ENCODE measurements at places on chromosomes 3 and 15.

GRCh38 chr15:60395276-60396011 is 2.3 kb downstream of the ANXA2 start:
- DNase-seq = no peak

DNA sequence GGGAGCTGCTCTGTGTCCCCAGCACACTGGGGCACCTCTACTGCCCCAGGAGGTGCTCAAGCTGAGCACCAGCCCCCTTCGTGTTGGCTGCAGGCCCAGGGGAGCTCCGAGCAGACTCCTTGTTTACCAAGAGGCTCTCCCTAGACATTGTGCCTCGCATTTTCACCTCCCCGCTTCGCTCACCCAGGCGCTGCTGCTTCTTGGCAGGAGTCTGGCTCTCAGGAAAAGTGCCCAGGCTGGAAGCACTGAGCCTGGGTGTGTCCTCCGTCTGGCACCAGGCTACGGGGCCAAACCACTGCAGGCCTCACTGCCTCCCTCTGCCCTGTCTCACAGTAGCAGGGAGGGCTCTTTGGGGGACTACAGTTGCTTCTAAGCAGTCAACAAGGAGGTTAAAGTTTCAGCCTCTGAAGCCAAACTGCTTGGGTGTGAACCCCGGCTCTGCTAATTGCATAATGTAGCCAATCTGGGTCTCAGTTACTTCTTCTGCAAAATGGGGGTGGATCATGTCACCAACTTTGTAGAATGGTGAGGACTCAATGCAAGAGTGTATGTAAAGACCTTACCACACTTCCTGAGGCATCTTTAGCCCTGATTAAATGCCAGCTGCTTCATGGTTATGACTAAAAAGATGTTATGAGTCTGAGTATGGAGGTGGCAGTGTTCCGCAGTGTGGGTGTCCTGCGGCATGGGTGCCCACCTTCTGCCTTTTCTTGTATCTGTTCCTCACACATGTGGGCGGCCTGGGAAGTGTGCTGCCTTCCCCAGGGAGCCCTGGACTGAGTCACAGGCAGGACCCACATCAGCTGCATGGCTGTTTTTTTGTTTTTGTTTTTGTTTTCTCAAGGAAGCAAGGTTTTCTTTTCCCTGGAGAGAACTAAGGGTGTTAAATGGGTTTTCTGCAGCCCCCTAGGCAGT is 88.9 kb downstream of the CLSTN2 start:
- no peak for DNase-seq

DNA sequence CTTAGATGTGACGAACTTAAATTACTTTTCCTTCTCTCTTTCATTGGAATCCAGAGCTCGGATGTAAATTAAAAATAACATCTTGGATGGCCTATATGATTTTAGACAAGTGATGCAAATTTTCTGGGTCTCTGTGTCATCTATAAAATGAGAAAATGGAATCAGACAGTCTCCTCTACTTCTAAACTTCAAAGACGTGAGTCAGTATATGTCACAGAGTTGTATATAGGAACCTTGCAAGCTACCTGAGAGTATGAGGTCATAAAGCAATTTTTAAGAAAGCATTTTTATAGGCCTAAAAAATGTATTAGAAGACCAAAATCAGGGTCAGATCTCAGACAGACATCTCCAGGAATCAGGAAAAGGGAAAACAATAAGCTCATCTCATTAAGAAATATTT is 128.3 kb downstream of the TBL1XR1 start:
- no peak for DNase-seq

DNA sequence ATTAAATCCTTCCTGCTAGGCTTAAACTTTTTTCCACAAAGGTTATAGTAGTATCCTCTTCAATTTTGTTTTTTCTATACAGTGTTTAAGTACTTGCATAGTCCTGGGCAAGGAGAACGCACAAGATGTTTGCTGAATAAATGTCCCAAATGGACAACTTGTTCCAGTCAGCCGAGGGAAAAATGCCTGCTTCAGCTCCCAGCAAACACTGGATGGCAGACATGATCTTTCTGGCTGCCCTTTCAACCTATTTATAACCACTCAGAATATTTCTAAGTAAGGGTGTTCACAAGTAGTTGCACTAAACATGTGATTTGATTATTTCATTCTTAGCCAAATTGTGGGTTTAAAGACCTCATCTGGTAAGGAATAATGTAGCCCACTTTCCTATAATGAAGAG is 29.8 kb downstream of the GNB4 start:
- no peak for DNase-seq

GRCh38 chr3:50573566-50574443 is 4.5 kb downstream of the HEMK1 start:
- peak; percentile 75 for DNase-seq

DNA sequence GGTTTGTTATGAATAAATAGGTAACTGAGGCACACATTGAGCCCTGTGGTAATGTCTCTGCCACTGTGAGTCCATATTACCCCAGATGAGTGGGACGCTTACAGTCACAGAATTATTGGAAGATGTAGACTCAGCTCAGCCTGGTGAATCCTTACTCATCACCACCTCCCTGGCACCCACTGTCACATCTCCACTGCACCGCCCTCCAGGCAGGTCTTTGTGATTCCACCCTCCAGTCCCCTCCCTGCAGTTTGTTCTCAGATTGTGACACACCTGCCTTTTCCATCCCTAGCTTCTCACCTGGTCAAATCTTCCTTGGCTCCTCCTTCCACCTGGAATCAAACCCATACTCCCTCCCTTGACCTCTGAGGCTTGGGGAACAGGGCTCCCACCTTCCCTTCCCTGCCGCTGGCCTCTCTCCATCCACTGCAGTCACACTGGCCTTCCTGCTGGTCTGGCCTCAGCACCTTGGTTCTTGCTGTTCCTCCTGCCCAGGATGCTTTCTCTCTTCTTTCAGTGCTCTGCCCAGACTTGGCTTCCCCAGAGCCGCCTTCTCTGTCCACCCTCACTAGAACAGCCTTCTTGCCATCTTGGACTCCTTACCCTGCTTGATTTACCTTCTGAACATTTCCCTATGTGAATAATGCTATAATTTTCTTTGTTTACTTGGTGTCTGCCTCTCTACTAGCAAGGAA is 9.4 kb downstream of the SLC6A20 start:
- DNase-seq = no peak

GRCh38 chr3:73681198-73681597 is 56.5 kb upstream of the PDZRN3 start:
- no peak for DNase-seq

DNA sequence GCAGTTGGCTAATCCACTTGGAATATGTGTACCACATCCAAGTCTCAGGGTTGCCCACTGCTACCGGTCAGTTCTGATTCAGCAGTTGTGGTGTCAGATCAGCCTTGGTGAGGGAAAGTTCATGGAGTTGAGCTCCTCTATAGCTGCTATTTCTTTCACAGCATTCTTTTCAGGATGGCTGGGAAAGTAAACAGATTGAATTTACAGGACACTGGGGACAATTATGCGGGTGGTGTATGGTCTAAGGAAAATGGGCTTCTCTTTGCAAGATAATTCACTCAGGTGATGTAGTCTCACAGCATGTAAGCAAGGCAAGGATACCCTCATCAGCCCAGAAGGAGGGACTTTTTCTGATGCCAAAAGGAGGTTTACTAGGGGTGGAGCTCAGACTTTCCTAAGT is 249.9 kb downstream of the DOCK3 start:
- no peak for DNase-seq

GRCh38 chr3:97822359-97822775 is 556 bp downstream of the CRYBG3 start:
- DNase-seq = no peak

GRCh38 chr15:78923015-78923414 is 21.8 kb downstream of the CTSH start:
- no peak for DNase-seq

DNA sequence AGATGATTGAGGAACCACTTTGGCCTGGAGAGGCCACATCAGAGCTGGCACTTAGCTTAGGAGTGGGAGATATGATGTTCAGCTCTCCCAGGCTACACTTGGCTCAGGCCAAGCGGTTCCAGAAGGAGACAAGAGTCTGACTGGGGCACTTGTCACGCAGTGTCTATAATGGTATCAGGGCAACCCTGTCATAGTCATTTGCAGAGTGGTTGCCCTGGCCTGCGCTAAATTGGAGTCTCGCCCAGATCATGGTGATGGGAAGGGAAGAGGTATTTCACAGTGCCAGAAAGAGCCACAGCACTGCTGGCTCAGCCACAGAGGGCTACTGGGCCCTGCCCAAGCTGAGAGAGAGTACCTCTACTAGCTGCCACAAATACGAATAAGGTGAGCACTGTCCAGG is 186.9 kb upstream of the CRBN start:
- no peak for DNase-seq

DNA sequence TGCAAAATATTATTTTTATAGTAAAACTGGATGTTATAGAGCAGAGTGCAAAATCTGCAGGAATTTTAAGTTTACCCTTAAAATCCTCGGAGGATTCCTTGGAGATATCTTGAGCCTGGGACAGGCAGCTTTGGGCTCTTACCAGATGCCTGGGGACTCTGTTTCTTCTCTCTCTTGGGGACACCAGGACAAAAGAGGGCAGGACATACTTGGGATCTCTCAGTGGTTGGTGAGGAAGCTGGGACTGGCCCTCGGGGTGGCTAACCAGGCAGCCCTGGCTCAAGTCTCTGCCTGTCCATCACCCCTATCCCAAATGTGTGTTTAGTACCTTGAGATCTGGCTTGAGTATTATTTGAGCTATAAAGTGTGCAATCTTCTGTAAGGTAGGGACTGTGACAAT is 38.6 kb downstream of the TKT start:
- no peak for DNase-seq

DNA sequence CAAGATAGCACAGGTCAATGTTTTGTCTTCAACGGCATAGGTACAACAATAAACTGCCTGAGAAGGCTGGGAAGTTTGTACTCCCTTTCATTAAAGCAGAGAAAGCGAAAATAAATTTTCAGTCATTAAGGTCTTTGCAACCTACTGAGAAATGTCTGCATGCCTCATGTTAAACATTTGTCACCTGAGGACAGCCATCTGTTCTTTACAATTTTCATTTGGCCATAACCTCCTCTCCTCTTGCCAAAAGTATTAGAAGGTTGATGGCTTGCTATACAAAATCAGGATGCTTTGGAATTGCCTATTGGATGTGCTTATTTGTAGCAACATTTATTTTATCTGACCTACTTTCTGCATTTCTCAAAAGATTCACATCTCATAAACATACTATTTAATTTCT is 122.7 kb downstream of the GOLIM4 start:
- DNase-seq = no peak

GRCh38 chr3:146187334-146187950 is 26.5 kb upstream of the PLOD2 start:
- DNase-seq = no peak

DNA sequence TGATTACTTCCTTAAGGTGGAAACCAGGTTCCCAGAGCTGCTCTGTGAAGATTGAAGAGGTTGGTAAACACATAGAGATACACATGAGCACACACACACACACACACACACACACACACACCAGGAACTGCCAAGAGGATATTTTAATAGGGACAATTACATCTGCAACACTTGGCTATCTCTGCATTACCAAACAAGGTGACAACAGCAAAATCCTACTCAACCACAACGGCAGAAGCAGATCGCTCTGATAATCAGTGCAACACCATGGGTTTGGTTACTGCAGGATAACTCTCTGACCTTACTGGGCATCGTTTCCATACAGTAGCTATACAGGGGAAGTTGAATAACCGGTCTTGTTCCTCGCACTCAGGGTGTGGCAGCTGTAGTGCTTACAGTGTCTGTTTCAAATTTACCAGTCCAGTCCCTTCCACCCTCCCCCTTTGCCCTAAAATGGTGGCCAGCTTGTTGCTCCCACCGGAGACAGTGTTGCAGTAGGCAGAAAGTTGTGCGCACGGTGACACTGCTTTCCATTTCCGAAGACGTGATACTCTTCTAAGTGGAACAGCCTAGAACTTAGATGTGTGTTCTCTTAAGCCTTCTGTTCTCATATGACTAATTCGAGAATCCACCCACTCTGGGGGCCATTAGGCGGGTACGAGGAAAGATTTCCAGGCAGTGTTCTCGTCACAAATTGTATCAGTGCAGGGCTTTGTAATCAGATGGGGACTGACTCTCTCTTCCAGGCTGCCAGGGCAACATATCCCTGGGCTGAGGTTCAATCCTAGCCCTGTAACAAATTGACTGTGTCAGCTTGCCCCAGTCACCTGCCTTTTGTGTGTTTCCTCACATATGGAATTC is 176.2 kb downstream of the P3H2 start:
- DNase-seq = no peak

DNA sequence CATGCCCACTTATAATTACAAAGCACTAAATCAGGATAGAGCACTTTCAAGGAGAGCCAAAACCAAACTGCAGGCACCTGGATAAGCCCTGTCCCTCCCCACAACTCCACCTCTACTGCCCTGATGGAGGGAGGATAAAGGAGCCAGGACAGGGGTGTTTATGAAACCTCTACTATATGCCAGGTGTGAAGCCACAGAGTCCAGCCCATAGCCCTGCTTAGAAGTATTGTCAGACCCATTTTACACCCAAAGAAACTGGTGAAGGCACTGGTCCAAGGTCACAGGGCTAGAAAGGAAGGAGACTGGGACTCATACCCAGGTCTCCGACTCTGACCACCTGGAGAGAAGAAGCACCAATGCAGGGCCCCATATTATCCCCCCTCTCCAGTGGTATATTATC is 48.7 kb downstream of the SH3BP5 start:
- no peak for DNase-seq

GRCh38 chr3:29274667-29275066 is 6.2 kb upstream of the RBMS3 start:
- DNase-seq = no peak

GRCh38 chr3:160174621-160175020 is 50.6 kb upstream of the C3orf80 start:
- no peak for DNase-seq

- DNase-seq = no peak
Observed at GRCh38 chr3:4418156-4418555, 48.9 kb downstream of the SUMF1 start.

DNA sequence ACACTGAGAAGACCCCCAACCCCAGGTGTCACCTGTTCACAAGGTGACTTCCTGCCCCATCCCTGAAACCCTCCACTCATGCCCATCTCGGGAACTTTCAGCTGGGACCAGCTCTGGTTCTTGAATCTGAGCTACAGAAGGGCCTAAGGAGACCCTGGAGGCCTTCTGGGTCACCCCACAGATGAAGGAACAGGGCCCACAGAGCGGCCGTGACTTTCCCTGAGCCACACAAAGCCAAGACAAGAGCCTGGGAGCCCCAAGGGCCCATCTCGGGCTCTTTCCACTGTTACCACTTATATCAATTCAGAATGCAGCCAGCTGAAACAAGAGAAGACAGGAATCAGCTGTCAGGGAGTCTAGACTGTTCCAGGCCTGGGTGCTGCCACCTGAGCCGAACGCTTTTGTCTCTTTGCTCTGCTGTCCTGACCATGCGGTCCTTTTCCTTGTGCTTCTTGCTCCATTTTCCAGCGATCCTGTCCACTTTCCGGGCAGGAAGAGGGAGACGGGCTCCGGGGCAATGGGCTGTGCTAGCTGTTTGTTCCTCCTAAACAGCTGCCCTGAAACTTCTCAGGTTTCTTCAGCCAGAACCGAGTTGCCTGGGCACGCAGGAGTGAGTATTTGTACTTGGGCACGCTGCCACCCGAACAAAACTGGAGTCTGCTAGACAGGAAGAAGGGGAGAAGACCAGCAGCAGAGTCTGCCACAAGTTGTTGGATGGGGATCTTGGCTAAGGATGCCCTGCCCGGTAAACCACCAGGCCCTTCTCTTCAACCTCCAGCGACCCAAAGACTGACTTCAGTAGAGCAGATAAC is 28.0 kb upstream of the PIGZ start:
- DNase-seq = no peak

GRCh38 chr15:96123028-96123400 is 207.5 kb upstream of the NR2F2 start:
- no peak for DNase-seq

- no peak for DNase-seq
Observed at GRCh38 chr15:46080016-46080415, 445.2 kb downstream of the SQOR start.
